ENCODE measurements at places on chromosomes 5 and 9.

GRCh38 chr5:78667461-78668103 is 19.0 kb upstream of the LHFPL2 start:
- DNase-seq = peak; percentile 57

DNA sequence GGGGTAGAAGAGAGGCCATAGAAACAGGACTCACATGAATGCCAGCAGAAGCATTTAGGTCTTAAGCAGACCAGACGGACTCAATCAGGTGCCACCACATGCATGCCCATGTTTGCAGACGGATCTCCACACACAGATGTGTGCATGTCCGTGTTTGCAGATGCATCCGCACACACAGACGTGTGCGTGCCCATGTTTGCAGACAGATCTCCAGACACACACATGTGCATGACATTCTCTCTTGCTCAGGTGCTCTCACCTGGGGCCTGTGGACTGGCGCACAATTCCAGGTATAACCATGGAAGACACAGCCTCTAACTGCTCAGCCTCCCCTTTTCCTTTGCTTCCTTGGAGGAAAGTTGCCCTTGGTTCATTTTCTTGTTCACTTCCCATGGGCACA is 148.3 kb downstream of the CACNA1B start:
- peak; percentile 1 for DNase-seq

GRCh38 chr5:169796731-169797130 is 159.7 kb downstream of the DOCK2 start:
- DNase-seq = peak; percentile 48

GRCh38 chr9:126204197-126204596 is 122.4 kb upstream of the MVB12B start:
- DNase-seq = no peak

GRCh38 chr5:122091936-122092600 is 14.0 kb upstream of the LOX start:
- peak; percentile 60 for DNase-seq

- no peak for DNase-seq
Observed at GRCh38 chr5:141788296-141788970, 89.8 kb downstream of the PCDH1 start.

GRCh38 chr9:83449166-83449565 is 89.0 kb downstream of the FRMD3 start:
- DNase-seq = no peak

- DNase-seq = no peak
Observed at GRCh38 chr9:123362856-123363255, 6.9 kb downstream of the CRB2 start.

GRCh38 chr5:17412760-17413671 is 85.0 kb upstream of the TAF11L2 start:
- peak; percentile 38 for DNase-seq

- DNase-seq = no peak
Observed at GRCh38 chr5:143343042-143343441, 60.4 kb downstream of the NR3C1 start.

GRCh38 chr5:133827011-133827410 is 141.4 kb downstream of the C5orf15 start:
- no peak for DNase-seq

GRCh38 chr5:75337366-75338021 is 474 bp downstream of the HMGCR start:
- DNase-seq = no peak

DNA sequence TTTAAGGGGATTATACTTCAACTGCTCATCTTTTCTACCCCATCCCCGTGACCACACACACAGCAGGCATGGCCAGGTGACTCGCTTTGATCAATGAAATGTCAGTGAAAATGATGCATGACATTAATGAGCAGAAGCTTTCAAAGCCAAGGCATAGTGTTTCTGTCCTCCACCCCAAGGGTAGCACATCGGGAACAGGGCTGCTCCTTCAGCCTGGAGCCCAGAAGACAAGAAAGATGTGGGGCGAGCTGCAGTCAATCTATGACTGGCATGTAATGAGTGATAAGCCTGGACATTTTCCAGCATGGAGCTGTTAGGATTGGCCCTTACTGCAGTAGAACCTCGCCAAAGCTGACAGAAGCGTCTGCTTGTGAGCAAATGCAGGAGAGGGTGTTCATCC is 122.6 kb upstream of the IRX2 start:
- DNase-seq = no peak

- peak; percentile 53 for DNase-seq
Observed at GRCh38 chr9:78539904-78540303, 243.0 kb downstream of the PSAT1 start.

DNA sequence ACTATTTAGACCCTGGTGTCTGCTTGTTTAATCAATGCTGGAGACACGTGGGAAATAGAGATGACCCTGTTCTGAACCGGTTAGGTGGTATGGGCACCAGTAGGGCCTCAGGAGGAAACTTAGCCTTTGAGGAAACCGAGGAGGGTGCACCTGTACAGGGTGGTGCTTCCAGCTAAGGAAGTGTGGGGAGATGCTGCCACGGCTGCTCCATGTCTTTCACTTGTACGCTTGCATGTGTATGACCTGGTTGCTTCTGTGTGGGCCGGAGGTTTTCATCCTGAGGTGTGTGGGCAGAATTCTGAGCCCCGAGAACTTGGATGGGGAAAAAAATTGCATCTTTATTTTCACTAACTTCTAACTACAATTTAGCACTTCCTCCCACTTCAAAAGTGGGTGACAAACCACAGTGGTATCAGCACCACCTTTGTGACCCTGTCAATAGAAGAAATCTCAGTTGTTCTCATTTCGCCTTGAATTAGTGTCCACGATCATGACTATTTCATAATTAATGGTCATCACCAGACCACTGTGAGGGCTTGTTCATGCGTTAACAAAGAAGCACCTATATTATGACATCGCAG is 99.8 kb upstream of the SPATA31C2 start:
- DNase-seq = no peak

DNA sequence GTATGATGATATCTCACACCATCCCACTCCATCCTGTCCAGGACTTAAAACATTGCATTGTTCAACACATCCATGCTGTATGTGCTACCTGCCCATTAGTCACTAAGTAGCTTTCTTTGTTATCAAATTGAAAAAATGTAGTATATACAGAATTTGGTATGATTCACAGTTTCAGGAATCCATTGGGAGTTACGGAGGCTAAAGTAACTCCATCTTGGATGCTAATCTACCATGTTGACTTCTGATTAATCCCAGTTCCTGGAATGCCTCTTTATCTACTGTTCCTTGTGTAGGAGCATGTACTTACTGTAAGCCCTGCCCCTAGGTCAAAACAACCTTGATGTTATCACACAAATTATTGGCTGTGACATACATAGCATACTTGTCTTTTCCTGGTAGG is 38.9 kb upstream of the FOXB2 start:
- DNase-seq = no peak

DNA sequence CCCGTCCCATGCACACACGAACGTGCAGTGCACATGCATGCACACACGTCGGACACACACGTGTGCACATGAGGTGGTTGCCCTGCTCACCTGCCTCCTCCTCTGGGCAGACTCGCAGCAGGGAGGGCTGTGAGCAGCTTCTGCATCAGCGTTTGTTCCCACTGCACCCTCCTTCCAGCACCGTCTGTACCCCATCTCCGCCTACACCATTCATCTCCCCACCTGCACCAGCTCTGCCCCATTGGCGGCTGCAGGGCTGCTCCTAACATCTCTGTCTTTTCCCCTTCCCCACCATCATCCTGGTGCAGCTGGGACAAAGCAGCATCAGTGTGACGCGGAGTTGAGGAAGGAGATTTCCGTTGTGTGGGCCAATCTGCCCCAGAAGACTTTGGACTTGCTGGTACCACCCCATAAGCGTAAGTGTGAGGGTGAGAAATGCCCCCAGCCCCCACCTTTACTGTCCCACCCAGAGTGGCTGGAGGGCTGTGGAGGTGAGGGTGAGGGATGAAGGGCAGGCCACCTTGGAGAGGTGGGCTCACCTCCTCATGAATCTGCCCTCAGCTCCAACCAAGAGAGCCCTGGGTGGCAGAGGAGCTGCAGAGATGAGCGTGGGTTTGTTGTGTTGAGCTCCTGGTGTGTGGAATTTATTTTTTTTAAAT is 234.6 kb downstream of the CACNA1B start:
- no peak for DNase-seq

GRCh38 chr5:180591311-180591887 is at the start of gene SCGB3A1:
Gene SCGB3A1 (minus strand): TSS chr5:180591499. CDS start chr5:180591462, 37 bp downstream.
- peak; percentile 41 for DNase-seq

GRCh38 chr9:4574657-4575243 is 84.5 kb downstream of the SLC1A1 start:
- DNase-seq = no peak

DNA sequence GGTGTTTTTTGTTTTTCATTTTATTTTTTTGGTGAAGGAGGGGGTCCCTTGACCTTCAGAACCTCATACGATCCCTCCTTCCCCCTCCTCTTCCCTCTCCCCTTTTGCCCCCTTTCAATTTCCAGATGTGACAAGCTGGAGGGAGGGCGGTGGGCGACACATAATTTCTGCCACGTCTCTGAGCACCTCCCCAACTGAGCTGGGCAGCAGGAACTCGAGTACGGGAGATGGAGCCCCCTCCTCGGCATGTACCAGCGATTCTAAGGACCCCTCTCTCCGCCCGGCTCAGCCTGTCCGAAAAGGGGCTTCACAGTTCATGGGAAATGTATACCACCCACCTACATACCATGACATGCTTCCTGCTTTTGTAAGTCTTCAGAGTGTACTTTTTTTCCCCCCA is 52.4 kb downstream of the PRRC2B start:
- DNase-seq = no peak

All from Daoy (cell line).